ENCODE measurements at places on chromosomes 1 and 21.

- peak; percentile 86 for DNase-seq
Observed at GRCh38 chr1:206734499-206735142, 36.0 kb upstream of the IL19 start.

DNA sequence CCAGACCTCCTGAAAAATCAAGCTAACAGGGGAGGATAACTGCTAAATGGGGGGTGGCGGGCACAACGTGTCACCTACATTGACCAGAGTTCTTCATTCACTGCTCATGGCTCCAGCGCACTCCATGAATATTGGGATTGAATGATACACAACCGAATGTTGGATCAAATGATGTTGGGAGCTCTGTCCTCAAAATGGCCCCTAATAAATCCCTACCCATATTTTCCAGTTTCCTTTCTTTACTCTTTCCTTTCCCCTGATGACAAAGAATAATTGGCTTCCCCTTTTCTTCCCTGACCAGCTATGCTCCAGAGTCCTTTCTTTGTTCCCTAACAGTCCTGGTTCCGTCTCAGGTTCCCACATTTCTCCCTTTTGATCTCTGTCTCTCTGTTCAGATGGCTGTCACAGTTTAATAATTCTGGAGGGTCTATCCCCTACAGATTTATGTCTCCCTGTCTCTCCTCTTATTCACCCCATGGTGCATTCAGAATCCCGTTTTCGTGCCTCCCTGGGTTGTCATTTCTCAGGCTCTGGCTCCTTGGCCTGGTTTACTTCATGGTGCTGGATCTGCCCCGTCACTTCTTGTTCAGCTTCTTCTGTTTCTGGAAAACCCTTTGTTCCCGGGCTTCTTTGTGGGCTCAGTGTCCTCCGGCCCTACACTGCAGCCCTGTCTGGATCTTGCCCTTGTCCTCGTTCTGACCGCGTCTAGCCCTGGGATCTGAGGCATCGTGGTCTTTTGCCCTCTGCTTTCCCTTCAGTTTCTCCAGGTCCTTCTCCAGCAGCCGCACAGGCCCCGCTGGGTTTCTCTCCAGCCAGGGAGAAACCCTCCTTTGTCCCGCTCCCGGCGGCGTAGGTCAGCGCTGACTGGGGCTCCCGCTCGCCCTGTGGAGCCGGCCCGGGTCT is 78.3 kb downstream of the NDUFS5 start:
- no peak for DNase-seq

- DNase-seq = no peak
Observed at GRCh38 chr1:8578132-8578877, 239.1 kb downstream of the RERE start.

DNA sequence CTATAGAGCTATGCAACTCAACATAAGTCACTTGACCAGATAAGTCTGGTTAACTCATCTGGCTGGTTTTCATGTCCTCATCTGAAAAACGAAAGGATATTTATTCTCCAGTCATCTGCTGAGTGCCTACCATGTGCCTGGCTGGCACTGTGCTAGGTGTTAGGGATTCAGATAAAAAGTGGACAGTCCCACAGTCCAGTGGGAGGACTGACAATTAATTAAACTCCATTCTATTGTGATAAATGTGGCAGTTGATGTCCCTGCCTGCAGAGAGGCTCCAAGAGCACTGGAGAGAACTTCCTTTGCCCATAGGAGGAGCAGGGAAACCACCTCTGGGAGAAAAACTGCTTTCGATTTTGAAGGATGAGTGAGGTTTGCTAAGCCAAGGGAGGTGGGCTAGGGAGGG is 5.4 kb downstream of the NUAK2 start:
- no peak for DNase-seq

DNA sequence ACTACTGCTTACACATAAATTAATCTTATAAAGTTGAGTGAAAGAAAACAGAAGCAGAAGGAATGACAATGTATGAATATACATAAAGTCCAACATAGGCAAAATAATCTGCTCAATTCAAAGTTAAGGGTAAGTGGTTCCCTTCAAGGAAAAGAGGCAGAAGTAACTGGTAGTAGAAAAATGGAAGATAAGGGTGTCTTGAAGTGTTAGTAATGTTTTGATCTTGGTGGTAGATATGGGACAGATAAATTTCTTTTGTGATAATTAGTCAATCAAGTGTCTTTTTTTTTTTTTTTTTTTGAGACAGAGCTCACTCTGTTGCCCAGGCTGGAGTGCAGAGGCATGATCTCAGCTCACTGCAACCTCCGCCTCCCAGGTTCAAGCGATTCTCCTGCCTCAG is 12.7 kb downstream of the USP48 start:
- no peak for DNase-seq

DNA sequence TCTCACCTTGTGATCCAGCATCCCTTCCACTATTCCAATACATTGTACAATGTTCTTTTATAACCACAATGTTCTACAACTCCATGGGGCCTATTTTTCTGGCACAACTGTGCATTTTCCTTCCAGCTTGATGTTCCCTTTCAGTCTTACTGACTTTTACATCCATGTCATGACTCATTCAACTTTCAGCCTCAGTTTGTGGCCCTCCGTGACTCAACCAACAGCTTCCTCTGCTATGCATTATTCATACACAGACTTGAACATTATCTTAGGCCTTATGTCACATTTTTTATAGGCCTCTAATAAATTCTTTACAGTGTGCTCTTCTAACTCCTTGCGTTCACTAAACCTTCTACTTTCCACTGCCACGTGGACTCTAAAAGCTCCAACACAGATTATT is 119.4 kb upstream of the PRMT6 start:
- no peak for DNase-seq

DNA sequence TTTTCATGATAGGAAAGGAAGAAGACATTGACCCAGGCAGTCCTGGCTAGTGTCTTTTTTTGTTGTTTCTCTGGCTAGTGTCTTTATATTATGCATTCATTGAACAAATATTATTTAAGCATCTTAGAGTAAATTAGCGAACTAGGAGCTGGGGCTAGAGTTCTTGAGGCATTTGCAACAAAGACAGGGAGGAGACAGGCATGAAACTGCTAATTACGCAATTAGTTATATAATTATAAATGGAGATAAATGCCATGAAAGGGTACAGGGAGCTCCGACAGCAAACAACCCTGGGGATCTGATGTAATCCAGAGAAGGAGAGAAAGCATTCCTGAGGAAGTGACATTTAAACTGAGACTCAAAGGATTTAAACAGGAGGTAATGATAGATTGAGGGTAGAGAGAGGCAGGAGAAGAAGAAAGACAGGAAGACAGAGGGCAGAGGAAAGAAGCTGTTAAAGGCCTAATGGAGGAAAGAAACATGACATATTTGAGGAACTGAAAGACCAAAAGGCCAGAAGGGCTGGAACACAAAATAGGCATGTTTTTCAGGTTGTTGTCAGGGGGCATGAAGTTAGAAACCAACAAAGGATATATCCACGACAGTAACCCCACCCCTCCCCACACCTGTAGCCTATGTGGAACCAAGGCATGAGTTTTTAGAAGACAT is 99.5 kb upstream of the GJB5 start:
- no peak for DNase-seq

- DNase-seq = no peak
Observed at GRCh38 chr1:51661081-51661518, 44.2 kb downstream of the OSBPL9 start.

DNA sequence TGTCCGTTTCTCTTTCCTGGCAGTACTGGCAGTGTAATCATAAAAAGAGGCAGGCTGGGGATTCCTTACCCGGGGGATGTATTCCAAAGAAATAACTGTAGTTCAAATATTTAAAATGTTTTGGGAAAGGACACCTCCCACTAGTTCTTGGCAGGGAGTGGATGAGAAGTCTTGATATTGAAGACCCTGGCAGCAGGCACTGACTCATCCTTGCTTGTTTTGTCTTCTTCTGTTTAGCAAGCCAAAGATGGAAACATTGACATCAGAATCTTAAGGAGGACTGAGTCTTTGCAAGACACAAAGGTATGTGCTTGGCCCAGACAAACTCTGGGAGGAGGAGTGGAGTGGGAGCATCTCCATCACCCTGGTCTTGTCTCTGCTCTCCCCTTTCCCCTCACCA is 639 bp downstream of the IL20 start:
- no peak for DNase-seq

DNA sequence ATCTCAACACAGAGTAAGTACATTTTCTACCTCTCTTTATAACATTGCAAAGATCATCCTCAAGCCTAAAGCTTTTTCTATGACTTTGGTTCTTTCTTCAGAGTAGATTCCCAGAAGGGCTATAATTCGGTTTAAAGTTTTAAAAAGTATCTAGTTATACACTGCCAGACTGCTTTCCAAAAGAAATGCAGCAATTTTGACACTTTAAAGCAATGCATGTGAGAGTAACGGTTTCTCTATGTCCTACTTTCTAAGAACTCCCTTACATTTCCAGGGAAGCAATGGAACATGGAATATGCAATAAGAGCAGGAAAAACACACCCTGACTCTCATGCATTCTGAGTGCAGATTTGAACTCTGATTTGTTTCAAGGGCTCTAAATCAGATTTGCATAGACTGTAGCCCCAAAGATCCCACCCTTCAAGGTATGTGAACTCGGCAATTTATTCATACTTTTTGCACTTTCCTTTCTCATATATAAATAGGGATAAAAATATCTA is 331.6 kb downstream of the HHIPL2 start:
- DNase-seq = no peak

DNA sequence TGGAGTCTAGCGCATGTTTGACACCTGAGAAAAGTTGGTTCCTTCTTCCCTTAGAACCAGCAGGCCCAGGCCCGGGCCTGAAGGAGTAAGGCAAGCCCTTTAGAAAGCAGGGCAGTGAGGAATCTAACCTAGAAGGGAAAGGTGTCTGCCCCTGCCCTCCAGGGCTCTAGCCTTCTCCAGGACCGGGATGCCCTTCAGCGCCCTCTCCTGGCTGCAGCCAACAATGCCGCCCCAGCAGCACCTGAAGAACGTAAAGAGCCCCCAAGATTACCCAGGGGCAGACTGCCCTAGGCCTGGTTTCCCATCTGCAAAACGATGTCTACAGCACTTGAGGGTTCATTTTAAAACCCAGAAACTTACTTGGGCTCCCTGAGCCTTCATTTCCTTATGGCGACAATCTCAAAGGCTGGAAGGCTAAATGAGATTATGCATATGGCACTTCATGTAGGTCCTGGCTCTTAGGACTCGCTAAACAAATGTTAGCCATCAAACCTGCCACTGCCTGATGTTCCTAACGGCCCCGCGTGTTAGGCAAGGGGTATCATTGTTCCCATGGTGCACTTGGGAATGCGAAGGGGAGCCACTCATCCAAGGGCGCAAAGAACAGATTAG is 106.7 kb upstream of the KLHDC7A start:
- DNase-seq = no peak

DNA sequence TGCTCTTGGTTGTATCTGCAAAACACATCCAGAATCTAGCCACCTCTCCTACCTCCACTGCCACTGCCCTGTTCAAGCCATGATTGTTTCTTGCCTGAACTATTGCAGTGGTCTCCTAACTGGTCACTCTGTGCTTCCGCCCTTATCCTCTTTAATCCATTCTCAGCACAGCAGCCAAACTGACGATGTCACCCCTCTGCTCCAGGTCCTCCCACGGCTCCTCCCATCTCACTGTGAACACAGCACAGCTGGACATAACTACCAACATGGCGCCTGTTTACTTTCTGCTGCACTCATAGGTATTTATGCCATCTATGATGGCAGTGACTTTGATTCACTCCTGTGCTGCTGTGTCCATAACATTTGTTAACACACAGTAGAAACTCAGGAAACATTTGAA is 406.7 kb downstream of the DISC1 start:
- DNase-seq = no peak

- DNase-seq = no peak
Observed at GRCh38 chr1:157585984-157586383, 11.9 kb downstream of the FCRL4 start.

DNA sequence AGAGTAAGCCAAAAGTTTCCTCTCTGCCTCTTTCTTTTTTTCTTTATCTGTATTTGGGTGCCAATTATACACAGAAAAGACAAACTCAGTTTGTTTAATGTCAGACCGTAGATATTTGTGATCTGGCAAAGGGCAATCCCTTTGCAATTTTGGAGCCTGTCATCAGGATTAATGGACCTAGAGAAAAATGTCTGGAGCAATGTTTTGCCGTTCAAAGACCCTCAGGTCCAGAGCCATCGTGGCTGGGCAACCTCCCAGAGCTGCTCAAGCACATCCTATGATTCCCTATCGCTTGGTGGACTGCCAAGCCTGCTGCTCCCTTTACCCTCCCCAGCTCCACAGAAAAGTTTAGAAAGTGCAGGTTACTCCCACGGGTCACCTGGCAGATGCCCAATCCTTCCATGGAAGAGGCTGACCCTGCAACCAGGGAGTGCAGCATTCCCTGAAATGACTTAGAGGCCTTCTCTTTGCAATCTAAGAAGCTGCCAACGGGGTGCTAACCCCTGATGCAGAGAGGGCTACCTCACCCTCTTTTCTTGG is 112.5 kb upstream of the NGF start:
- no peak for DNase-seq

GRCh38 chr1:39632682-39633417 is 6.6 kb downstream of the HEYL start:
- DNase-seq = no peak

DNA sequence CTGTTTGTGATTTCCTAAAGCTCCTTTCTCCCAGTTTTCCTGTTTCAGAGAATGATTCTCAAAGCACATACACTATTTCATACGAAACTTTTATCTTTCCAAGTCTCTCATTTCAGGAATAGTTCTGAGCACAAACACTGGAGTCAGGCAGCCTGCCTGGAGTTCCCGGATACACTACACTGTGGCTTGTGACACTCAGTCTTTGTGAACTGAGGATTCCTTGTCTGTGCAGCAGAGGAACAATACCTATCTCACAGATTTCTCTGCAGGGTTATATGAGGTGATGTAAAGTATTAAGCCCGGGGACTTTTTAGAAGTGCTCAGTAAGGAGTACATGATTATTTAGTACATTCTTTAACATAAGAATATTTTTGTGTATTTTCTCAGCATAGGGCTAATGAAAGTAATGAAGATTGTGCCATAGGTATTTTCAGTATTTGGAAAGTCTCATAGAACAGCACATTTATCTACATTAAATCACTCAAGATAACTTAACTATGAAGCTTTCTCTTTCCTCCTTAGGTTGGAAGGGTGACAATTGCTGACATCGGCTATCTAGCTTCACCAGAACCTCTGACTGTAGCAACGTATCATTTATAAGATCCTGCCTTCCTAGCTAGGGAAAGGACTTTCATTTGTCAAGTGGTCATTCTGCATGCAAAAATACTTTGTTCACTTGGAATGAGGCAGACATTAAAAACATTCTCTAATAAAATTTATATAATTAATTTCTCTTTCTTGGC is 12.9 kb downstream of the GBP2 start:
- DNase-seq = no peak

GRCh38 chr1:89615676-89616598 is 17.0 kb upstream of the LRRC8C start:
- DNase-seq = no peak

Measured in activated naive CD4-positive, alpha-beta T cell treated with anti-CD3 and anti-CD28 coated beads, Interleukin-2, amount 50 U/mL, for 16 hours (primary cell).